T-helper 2 cell treated with Interferon-gamma antibody and Interleukin-4, amounts not matched to agents 5 μg/mL and 100 μg/mL, for 36 hours (primary cell): ENCODE measurements at places on chromosomes 1 and 21.
A peak's percentile ranks its signal among the peaks of the same experiment; 100 is the strongest.

DNA sequence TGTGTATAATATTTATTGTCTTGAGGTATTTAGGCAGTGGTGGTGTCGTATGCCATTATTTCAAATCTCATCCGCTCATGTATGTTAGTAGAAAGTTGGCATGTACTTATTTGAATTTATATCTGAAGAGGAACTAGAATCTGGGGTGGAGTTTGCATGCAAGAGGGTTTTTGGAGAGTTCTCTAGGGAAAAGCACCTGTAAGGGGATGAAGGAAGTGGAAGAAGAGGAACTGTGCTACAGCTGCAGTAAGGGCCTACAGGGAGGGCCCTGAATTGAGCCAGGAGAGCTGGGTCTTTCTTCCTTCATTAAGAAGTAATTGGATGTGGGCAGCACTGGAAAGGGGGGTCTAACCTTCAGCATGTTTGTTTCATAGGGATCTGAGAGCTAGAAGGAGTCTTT is 197.2 kb downstream of the HMCN1 start:
- no peak for DNase-seq

GRCh38 chr1:92485381-92486250 is 1.1 kb downstream of the GFI1 start:
- peak; percentile 93 for DNase-seq

DNA sequence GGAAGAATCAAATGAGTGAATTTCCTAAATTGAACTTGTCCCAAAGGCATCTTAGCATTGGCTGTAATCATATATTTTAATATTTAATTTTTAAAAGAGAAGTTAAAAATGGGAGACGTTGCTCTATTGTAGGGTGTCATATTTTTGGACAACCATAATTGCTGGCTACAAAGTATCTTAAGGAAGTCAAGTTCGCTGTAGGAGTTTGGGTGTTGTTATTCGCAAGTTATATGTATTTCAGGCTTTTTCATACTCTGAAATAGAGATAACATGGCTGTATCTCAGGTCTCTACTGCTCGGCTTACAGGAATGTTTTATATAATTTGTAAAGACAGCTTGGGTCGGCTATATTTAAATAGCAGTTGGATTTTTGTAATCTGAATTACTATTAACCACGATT is 852 bp downstream of the TMEM50A start:
- no peak for DNase-seq

GRCh38 chr1:233647636-233648035 is 33.7 kb downstream of the KCNK1 start:
- no peak for DNase-seq

GRCh38 chr1:14476170-14476955 is 122.1 kb upstream of the KAZN start:
- DNase-seq = no peak

GRCh38 chr1:192489748-192490147 is 85.8 kb upstream of the RGS1 start:
- no peak for DNase-seq

DNA sequence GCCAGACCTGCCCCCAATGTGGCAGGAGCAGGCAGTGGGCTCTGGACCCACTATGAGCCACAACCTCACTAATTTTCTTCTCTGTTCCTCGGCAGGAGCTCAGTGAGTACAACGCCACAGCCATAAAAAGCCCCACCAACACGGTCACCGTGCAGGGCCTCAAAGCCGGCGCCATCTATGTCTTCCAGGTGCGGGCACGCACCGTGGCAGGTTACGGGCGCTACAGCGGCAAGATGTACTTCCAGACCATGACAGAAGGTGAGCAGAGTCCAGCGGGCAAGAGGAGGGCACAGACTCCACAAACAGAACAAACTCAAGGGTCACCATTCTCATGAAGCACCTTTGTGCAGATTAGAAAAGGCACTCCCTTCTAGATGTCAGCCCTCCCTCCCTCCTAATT is 79.9 kb downstream of the LACTBL1 start:
- DNase-seq = no peak

DNA sequence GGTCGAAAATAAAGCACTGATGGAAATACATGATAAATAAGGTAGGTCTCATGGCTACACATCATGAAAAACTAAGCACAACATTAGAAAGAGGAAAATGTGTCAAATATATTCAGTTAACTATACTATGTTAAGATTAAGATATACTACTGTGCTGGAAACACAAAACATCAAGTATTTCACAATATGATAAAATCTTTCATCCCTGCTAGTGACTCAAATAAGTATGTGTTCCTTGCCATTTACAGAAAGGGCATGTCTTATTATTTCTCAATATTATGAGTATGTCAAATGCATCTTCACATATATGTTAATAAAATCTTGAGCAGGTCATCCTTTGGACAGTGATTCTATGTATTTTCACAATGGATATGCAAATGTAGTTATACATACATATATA is 1260.1 kb upstream of the ADGRL2 start:
- DNase-seq = no peak

- no peak for DNase-seq
Observed at GRCh38 chr21:43369124-43369523, 57.8 kb downstream of the SIK1 start.

DNA sequence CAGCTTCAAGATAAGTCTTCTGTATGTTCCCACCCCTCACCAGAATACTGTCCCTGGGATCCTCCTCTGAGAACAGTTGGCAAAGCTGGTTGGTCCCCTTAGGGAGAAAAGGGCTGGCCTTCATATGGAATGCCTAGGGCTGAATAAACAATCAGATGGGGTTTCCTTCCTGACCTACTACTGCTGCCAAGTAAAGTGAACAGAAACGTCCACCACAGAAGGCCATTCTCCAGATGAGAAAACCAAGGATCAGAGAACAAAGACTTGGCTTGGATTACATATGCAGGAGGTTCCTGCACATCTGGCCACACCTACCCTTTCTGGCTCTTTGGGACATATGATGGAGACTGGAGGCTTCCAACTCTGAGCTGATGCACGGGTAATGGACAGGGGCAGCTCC is 194.5 kb downstream of the HIVEP3 start:
- DNase-seq = no peak

DNA sequence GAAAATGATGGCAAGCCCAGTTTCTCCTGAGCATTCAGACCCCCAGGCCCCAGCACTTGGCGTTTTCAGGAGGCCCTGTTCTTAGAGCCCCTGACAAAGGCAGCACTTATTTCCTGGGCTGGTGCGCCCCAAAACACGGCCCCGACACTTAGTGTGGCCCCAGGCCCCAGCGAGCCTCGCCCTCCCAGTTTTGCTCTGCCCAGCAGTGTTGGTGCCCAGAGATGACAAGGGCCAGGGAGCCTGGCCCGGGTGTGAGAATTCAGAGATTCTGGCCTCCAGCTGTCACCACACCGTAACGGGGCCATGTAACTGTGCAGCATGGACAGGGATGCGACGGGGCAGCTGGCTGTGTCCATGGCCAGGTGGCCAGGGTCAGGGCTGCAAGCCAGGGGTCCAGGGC is 18.0 kb upstream of the ARHGEF16 start:
- no peak for DNase-seq

DNA sequence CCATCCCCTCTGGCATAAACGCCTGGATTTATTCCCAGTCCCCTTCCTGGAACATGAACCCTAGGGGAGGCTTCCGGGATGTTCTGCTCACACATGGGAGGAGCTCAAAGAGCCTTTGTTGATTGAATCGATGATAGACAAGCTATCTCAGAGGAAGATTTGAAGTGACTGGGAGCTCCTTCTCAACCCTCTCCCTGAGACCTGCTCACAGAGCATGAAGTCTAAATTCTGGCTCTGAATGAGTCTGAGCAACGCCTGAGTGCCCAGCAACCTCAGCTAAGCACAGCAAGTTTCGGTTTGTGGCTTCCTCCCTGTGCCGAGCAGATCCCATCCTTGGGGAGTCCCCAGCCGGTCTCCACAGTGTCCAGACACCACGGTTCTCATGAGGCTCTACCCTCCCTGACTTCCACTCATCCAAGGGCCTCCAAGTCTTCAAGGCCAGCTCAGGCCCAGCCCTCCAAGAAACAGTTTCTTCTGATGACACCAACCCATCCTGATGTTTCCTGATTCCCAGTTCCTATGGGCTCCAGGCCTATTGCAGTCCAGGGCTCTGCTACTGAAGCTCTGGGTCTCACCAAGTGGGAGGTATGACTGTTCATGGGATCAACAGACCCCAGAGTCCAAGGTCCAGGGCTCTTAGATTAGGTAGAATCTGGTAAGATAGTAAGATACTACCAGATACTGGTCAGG is 190.8 kb downstream of the DYRK1A start:
- no peak for DNase-seq

- no peak for DNase-seq
Observed at GRCh38 chr1:163195728-163196448, 6.8 kb downstream of the RGS5 start.

DNA sequence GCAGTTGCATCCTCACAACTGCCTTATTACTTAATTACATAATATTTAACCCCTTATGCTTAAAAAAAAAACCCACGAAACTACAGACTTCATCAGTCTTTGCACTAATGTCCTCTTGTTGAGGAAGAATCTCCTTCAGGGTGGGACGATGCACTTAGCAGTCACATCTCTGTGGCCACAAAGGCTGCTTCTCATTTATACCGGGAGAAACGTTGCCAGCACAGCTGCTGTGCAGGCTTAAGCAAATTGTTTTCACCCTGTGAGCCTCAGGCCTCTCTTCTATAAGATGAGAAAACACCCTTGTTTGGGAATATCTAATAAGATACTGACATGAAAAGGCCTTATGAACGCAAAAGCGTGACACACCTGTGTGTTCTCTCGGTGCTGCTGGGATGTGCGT is 2.9 kb upstream of the OBSCN start:
- DNase-seq = no peak

DNA sequence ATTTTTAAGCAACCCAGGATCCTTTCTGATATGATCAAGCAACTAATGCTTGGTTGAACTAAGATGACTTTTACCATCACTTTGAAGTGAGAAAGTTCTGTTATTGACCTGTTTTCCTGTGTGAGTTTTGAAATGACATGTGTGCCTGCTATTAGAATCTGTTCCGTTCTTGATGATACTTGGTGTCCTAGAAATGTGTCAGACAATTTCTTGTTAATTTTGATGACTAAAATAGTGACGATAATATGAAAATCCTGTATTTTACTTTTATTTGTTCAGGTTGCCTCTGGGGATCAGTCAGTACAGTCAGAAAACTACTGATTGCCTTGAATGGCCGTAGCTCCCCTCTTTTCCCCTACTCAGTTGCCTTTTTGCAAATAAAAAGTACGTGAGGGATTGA is 228.0 kb downstream of the RYR2 start:
- no peak for DNase-seq

DNA sequence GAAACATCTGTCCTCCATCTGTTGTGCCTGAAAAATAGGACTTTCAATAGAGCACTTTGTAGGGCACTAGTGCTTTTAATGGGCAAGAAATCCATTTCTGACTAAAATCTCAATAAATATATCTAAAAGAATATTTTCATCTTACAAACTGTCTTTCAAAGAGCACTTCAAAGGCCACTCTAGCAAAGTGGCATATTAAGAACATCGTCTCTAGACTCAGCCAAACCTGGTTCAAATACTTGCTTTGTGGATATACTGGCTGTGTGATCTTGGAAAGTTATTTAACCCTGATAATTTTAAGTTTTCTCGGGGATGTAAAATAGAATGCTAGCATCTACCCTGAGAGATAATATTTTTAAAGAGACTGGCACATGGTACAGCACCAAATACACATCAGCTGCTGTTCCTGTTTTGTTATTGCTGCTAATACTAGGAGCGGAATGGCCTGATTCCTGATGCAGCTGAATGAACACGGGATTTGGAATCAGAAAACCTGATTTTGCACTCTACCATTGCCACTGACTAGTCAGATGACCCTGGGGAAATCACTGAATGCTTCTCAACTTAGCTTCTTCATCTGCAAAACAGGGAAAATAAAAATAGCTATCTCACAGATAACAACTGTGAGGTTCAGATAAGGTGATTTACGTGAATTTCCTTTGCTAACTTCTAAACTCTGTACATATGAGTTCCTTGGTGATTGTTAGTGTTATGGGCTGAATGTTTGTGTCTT is 25.2 kb upstream of the LRRC8C start:
- DNase-seq = no peak

DNA sequence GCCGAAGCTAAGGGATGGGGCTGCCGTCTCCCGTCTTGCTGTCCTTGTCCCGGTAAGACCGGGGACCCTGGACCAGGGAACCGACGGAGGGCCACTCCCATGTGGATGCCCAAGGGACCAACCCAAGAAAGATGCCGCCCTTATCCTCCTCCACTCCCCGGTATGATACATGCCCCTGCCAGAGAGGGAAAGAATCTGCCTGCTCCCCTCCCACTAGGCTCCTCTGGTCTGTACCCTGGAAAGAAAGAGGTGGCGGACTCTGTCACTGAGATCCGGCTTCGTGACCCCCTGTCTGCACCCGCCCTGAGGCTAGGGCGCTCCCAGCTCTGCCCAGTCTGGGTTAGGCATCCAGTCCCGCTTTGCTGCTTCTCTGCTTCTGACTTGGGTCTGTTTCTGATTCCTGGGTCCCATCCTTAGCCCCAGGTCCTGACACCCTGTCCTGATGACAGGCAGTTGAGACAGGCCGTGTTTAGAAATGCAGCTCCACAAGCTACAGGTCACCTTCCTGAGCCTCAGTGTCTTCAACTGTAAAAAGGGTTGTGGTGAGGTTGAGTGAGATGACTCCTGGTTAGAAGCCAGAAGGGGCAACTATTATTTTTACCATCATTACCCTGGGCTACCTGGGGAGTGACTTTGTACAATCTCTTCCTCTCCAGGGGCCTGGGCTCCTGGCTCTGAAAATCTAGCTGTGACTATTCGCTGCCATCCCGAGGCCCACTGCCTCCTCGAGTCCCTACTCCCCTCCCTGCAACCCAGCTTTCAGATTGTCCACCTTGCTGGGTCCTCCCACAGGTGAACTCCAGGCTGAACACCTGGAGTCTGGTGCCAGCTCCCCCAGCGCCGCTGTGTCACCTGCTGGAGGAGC is 3.7 kb downstream of the MATN1 start:
- no peak for DNase-seq

DNA sequence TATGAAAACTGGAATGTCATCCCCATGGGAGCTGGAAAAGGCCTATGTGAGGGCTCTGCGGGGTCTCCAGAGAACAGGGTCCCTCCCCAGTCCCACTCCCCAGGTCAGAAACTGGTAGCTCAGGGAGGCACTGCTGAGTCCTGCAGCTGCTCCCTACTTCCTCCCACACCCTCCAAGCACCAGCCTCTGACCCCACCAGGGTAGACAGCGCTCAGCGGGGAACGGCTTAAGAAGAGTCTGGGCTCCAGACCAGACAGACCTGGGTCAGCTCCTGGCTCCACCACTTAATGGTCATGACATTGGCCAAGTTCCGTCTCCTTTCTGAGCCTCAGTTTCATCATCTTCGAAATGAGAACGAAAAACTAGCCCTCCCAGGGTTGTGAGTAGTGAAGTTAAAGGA is 7.2 kb downstream of the LRP8 start:
- no peak for DNase-seq

GRCh38 chr21:29540289-29540688 is 241.6 kb downstream of the BACH1 start:
- DNase-seq = no peak

DNA sequence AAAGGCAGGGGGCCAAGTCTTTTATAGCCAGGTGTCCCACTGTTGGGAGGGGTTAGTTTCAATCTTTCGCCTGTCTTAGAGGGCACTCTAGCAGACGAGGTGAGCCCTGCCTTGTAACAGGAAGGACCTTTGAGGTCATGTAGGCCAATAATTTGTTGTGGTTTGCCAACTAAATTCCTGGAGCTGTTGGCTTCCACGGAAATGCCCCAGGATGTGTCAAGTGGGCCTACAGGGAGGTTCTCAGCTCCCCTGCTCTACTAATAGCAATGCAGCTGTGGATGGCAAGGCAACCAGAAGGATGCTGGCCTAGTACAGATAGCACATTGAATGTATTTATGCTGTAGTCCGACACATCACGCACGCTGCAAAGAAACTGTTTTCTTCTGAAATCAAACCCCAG is 22.3 kb upstream of the CASQ2 start:
- no peak for DNase-seq
